Astrocyte (in vitro differentiated cells and primary cell): ENCODE measurements at places on chromosomes 2 and 18. TPM values are rescaled to one million over a fixed set of nuclear protein-coding genes. Genes with fewer than 3 reads are reported as not detected.

GRCh38 chr2:86000938-86001312, 104.8 kb downstream of the POLR1A start:
- DNase-seq: no peak

- no peak for DNase-seq
Measured at GRCh38 chr18:54210463-54210862, 14.0 kb downstream of the MBD2 start.

DNA sequence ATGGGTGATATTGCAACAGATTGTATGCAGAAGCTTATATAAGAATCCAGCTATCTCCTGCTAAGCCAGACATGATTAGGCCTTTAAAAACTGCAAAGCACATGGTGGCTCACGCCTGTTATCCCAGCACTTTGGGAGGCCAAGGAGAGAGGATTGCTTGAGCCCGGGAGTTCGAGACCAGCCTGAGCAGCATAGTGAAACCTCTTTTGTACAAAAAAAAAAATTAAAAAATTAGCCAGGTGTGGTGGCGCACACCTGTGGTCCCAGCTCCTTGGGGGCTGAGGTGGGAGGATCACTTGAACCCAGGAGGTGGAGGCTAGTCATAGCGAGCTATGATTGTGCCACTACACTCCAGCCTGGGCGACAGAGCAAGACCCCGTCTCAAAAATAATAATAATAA, 204.6 kb downstream of the TNS1 start:
- DNase-seq: no peak

Gene STPG4
- 0.55 and 0.64 TPM in 2 replicates for total RNA-seq
